Lower leg skin (tissue), 4 donors: ENCODE measurements at places on chromosomes 11 and 22. TPM values are rescaled to one million over a fixed set of nuclear protein-coding genes. Genes with fewer than 3 reads are reported as not detected.

DNA sequence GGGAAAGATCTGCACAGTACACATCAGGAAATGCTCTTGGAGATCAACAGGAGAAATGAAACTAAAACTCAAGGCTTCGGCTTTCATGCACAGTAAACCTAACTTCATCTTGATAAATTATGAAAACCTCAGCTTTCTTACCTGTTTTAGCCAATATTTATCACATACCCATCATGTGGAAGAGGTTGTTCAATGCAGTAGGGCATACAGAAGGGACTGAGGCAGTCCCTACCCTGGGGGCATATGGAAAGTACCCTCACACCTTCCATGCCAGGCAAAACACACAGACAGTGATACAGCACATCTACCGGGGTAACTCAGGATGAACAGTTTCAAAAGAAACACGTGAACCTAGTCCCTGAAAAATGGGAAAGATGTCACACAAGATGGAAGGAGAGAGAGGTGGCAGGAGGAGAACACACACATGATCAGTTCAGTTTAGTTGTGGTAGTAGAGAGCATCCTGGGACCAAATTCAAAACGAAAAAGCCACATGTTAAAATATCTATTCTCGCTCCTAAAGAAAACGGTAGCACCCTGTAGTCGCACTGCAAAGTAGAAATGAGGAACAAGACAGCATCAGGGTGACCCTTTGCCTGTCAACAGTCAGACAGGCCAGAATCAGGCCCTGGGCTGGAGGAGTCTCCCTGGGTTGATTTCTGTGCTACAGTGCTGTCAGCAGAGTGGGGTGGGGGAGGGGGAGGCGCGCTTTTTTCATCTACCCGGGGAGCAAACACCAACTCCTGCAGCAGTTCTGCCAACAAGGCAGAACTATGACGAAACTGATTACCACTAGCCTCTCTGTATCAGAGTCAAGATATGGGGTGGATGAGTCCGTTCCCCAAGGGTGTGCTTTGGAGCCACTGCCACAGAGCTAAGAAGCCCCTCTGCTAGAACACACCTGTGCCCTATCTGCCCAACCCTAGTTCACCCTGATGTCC, 1.3 kb downstream of the HIRA start:
- no peak for DNase-seq

DNA sequence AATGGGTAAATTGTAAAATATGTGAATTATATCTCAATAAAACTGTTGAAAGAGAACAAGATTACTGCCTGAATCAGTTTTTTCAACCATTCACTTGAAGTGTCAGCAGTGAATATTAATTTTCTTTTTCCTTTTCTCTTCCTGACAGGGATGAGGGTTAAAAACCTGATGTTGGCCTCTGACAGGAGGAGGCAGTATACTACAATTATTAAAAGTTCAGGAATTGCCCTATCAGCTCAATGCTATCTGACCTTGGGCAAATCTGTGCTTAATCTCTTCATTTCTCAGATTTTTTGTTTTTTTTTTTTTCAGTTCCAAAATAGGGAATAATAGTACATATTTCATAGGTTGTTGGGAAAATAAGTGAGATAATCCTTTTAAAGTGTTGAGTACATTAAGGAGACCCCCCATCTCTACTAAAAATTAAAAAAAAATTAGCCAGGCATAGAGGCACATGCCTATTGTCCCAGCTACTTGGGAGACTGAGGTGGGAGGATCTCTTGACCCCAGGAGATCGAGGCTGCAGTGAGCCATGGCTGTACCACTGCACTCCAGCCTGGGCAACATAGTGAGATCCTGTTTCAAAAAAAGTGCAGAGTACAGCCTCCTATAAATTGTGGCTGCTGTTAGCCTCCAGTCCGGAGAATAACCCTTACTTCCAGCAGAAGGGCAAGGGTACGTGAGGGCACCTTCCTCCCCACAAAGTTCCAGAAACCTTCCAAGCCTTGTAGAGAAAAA, 48.8 kb downstream of the TRIM44 start:
- no peak for DNase-seq

DNA sequence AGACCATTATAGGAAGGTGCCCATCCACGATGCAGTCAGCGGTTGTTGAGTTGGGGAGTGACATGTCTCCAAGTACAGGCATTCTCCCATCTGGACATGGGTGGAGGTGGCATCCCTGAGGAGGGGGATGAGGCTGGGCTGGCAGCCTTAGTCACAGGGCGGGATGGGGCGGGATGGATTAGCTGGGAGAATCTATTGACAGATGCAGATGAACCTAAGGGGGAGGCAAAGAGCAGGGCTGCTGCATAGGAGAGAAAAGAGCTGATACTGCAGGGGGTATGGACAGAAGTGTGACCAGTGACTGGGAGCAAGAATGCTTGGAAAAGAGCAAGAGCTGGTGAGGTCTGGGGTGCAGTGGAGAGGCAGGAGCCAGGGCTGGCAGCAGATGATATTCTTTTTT, 42.7 kb downstream of the SCN3B start:
- no peak for DNase-seq

GRCh38 chr11:72807792-72808191, 6.4 kb upstream of the ATG16L2 start:
- DNase-seq: no peak

DNA sequence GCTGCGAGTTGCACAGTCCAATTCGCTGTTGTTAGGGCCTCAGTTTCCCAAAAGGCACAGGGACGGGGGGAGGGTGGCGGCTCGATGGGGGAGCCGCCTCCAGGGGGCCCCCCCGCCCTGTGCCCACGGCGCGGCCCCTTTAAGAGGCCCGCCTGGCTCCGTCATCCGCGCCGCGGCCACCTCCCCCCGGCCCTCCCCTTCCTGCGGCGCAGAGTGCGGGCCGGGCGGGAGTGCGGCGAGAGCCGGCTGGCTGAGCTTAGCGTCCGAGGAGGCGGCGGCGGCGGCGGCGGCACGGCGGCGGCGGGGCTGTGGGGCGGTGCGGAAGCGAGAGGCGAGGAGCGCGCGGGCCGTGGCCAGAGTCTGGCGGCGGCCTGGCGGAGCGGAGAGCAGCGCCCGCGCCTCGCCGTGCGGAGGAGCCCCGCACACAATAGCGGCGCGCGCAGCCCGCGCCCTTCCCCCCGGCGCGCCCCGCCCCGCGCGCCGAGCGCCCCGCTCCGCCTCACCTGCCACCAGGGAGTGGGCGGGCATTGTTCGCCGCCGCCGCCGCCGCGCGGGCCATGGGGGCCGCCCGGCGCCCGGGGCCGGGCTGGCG, at the start of gene BCR:
Gene BCR, plus strand, starts transcription at position 209 of the 592 bp plus-strand sequence. CDS start 452 bp downstream, outside the sequence.
- DNase-seq: peak; percentile 93

GRCh38 chr11:61413496-61413895, 16.3 kb downstream of the CPSF7 start:
- no peak for DNase-seq

DNA sequence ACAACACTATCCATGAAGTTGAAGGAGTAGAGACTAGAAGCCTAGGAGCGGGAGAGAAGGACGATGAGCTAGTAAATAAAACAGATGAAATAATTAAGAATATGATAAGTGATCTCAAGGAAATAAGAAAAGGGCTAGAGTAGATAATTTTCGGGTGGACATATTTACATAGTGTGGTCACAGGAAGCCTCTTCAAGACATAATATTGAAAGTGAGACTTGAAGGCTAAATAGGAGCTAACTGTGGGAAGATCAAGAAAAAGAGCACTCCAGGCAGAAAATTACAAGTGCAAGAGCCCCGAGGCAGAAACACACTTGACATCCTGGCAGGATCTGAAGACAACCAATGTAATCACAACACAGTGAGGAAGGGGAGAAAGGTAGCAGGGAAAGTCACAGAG, 11.9 kb upstream of the PPFIBP2 start:
- DNase-seq: no peak

GRCh38 chr22:39745789-39746188, 147.8 kb downstream of the ENTHD1 start:
- DNase-seq: no peak

DNA sequence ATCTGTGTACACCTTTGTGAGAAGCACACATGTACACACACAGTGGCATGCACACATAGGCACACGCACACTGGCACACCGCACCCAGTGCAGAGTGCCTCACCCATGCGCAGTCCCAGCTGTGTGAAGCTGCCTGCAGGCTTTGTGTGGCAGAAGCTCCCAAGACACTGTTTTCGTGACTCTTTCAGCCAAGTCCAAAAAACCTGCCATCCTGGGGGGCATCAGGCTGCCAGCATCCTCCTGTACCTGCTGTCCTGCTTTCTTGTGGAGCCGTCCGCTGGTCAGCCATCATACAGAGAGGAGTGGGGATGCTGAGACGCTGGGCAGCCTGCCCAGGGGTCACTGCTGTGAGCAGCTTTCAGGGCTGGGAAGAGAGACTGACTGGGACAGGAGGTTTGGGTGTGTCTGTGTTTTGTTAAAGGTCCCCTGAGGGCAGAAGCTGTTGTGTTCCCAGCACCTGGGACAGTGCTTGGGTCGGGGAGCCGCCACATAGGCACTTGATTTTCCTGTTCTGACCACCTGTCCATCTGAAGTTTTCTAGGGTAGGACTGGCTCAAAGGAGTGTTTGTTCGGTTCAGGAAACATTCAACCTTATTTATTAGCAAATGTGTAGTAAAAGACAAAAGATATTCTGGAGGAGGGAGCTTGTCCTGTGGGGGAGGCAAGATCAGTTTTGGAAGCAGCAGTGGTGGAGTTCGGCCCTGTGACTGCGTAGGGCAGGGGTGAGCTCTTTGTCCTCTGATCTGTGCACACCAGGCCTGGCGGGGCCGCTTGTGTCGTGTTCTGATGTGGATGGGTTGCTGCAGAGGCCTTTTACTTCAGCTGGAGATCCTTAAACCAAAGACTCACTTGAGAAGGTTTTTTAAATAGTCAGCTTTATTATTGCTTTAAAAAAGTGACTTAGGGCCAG, 29.7 kb downstream of the AP2A2 start:
- DNase-seq: no peak

DNA sequence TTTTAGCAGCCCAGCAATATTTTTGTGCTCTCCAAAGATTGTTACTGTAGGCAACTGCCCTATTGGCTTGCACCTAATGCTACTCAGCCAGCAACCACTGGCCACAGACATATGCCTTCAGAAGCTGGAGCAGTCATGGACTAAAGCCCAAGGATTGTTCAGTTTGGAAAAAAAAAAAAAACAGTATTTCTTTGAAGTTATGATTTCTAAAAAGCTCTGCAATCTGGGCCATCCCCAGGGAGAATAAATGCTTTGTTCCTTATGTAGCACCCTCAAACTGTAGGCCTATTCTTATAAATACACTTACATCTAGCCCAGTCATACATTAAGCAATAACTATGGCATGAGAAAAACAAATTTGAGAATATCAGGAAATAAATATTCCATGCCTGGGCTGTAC, 2190.5 kb upstream of the RAG2 start:
- no peak for DNase-seq

DNA sequence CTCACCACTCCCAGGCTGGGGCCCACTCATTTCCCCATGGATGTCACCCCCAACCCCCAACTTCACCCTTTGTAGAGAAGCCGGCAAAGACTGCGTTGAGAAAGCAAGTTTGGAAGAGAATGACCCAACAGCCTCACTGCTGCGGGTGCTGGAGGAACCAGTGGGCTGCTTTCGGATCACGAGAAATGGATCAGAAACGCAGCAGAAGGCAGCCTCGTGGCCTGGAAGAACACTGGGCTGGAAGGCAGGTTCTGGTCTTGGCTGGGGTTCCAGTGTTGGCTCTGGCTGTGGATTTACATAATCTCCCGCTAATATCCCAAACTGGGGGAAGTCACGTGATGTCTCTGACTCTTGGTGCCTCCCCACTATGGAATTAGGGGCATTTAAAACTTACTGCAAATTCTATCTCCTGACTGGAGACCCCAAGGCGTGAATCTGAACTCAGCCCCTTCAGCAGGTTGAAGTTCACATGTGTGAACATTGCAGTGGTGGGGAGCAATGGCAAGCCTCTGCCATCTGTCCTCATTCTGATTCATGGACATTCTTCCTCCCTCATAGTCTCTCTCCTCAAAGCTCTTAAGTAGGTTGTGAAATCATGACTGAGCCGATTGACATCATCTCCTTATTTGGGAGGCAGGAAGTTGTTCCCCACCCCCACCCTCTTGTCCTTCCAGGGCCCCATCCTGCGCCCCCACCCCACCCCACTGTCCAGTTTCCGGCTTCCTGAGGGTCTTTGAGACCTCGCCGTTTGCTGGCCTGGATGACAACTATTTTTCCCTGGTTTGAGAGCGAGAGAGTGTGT, 37.0 kb upstream of the TIMP3 start:
- DNase-seq: peak; percentile 93

GRCh38 chr11:126585774-126586491, 230.4 kb downstream of the ST3GAL4 start:
- DNase-seq: no peak

- no peak for DNase-seq
These were observed 6.7 kb downstream of the ZC3H7B start for GRCh38 chr22:41308054-41308453.

GRCh38 chr11:76831686-76832310, 28.9 kb upstream of the ACER3 start:
- DNase-seq: no peak

DNA sequence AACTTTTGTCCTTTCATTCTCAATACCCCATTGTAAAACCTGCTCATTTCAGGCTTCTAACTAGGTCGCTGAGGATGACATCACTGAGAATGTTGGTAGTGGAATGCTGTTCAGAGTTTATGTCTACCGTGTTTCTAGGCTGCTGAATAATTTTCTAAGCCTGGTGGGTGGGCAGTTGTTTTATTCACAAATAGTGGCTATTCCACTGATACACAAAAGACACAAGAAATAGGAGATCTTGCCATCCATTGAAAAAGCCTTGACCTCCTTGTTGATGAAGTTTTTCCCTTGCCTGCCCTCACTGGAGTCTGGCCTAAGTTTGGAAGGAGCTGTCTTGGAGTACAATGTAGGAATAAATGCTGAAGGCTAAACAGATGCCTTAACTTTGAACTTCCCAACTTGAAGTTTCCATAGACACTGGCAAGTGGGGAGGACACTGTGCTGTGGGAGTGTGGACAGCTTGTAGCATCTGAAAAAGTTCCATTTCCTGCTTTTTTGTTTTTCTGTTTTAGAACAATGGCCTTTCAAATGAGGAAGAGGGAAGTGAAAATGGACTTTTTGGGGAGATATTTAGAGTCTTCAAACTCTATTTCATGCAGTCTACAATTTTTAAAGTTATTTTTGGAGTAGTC, 59.2 kb downstream of the TRIM44 start:
- no peak for DNase-seq

GRCh38 chr11:106996691-106997090, 21.6 kb downstream of the GUCY1A2 start:
- DNase-seq: no peak

GRCh38 chr11:119414734-119415133, 8.2 kb downstream of the THY1 start:
- no peak for DNase-seq

- no peak for DNase-seq
These were observed 22.1 kb upstream of the FGF3 start for GRCh38 chr11:69841170-69841858.

- no peak for DNase-seq
These were observed 29.9 kb downstream of the FAM181B start for GRCh38 chr11:82703796-82704195.

GRCh38 chr11:11215944-11216343, 137.1 kb downstream of the CSNK2A3 start:
- DNase-seq: no peak

SAC3D1 gene
- total RNA-seq: 11.6 TPM

DGCR6L gene
- 77.7 TPM for total RNA-seq

SMIM35 gene
- not detected for total RNA-seq

SLC22A6 gene
- not detected for total RNA-seq

TCF20 gene
- 59.2 TPM for total RNA-seq

MMP7 gene
- 195 TPM for total RNA-seq

CCDC34 gene
- 5.9 TPM for total RNA-seq

FOLR3 gene
- total RNA-seq: not detected

TMEM45B gene
- total RNA-seq: 50.2 TPM

TMEM126B gene
- total RNA-seq: 22.9 TPM

KDM4D gene
- 0.95 TPM for total RNA-seq

OR8H3 gene
- not detected for total RNA-seq

FGF3 gene
- not detected for total RNA-seq

UPB1 gene
- 0.99 TPM for total RNA-seq

MS4A6A gene
- total RNA-seq: 4.1 TPM
